ENCODE measurements at places on chromosomes 2 and 18. TPM values are rescaled to one million over a fixed set of nuclear protein-coding genes. Genes with fewer than 3 reads are reported as not detected.

Gene ARHGEF33
- 1.6 TPM for total RNA-seq

- no peak for DNase-seq
These were observed 199.2 kb upstream of the NRP2 start for GRCh38 chr2:205483095-205483494.

Gene ZNF804A
- 0.29 TPM for total RNA-seq

DNA sequence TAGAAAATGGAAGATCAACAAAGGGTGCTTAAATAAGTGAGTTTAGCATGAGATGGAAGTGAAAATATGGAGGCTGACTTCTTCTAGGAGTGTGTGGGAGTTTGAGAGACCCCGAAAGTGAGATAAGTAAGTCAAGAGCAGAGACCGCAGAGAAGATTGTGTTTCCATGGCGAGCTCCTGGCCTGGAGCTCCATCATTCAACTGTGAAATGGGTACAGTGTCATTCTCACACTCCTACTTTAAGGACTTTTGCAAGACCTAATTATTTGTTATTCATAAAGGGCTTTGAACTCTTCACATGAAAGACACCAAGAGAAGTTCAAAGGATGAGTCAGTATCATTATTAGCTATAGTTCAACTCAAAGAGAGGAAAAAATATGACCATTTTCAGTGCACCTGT lies 134.2 kb upstream of the PIK3C3 start:
- no peak for DNase-seq

Gene BOLL
- not detected for total RNA-seq

DNA sequence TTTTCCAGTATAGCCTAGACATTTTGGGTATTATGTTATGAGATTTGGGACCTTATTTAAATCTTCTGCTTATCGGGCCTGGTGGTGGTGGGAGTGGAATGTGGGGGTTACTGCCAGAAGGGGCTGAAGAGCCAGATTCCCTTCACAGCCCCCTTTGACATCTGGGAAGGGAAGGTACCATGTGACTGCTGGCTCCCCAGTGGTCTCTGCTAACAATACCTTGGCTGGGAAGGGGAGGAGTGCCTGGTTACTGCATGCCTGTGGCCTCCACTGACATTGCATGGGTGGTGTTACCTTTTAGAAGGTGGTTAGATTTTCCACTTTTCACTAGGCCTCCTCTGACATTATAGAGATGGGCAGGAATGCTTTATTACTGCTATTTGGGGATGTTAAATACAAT lies 8.0 kb downstream of the ATP9B start:
- no peak for DNase-seq

DNA sequence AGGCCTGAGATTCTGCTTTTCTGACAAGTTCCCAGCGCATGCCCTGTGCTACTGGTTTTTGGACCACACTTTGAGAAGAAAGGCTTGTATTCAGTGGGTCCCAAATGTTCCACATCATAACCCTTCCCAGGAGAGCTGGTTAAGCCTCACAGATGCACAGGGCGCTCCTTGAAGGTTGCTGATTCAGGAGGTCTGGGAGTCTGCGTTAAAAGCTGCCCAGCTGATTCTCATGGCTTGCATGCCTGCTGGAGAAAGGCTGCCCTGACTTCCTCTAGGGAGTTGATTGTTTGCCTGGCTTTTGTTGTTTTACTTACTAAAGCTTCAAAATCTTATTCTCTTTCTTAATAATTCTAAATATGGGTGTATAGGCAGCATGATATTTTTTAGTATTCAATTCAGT lies 20.7 kb downstream of the CRYGD start:
- no peak for DNase-seq

Gene LIMS1
- total RNA-seq, result 123 TPM

DNA sequence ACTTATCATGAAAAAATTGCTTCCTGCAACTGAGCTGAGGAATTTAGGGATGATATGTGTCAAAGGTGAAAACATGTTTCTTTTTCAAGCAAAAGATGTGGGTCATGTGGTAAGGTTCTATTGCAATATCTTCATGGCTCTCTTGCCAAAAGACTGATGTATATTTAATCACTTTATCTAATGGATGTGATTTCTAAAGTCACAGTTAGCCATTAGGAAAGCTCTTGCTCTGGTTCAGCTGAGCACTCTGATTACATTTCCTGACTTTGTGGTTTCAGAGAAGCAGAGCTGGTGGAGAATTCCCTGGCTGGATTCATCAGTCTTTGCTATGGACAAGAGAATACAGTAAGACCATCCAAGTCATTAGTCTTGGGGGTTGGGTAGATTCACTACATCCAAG lies 24.4 kb downstream of the SCN9A start:
- DNase-seq, result no peak

- DNase-seq, result no peak
These were observed 736 bp downstream of the ZSCAN30 start for GRCh38 chr18:35289293-35289692.

GRCh38 chr18:76498064-76498463 lies 3.0 kb upstream of the ZNF516 start:
- DNase-seq, result no peak

DNA sequence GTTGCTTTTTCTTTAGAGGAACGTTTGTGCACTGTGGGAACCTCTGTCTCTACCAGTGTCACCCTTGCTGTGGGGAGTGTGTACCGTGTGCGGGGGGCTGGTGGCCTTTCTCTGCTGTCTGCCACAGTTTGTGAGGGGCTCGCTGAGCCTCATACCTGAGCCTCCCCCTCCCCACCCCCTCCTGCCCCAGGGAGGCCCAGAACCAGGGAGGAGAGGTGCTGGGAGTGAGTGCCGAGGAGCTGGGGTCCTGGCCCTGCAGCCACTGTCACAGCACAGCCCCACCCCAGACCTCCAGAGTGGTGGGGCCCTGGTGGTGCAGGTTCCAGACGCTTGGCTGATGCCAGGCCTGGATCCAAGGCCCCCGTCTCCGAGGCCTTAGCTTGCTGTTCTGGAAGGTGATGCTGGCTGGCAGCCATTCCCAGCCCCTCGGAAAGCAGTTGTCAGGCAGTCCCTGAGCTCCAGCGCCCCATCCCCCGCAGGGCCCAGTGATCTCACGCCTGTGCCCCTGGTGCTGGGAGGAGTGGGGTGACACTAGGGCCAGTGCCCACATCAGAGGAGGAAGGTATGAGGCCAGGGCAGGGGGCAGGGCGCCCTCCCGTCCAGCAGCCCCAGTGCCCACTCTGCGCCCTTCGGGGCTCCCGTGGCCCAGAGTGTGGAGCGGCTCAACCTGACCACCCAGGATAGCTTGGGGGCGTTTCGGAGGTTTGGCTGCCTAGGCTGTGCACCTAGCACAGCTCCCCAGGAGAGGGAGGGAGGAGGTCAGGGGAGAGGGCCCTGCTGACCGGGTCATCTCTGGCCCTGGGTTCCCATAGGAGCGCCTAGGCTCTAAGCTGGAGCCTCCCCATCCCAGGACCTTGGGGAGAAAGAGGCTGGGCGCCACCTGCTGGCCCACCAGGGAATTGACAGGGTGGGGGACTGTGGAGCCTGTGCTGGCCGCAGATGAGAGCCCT lies 53.0 kb upstream of the ALPP start:
- DNase-seq, result peak; percentile 45

DNA sequence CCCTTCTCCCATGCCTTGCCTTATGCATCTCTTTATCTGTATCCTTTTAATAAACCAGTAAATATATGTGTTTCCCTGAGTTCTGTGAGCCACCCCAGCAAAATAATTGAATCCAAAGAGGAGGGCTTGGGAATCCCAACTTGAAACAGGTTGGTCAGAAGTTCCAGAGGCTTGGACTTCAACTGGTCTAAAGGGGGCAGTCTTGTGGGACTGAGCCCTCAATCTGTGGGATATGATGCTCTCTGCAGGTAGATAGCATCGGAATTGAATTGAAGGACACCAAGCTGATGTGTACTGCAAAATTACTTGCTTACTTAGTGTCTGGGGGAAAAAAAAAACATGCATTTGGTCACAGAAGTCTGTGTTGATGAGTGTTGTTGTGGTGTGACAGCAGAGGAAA lies 1033.5 kb upstream of the TMEFF2 start:
- no peak for DNase-seq

GRCh38 chr2:55138882-55139229 lies 88.6 kb upstream of the RTN4 start:
- DNase-seq, result no peak

Gene ZAP70
- 7.3 TPM for total RNA-seq

Gene AGPS
- total RNA-seq, result 28.5 TPM

DNA sequence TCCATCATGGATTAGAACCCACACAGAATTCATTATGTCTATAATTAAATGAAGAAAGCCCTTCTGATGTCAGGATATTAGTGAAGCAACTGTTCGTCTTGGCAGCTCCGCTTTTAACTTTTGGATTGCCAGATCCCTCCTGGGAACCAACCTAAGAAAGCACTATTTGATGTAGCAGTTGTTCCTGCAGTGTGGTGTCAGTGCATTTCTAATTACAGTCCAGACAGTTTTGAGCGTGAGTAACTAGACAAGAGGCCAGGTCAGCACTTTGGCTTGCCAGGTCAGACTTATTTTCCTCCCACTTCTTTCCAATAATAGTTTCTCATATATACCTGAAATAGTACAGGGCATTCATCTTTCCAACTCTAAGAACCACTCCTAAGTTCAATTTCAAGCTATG lies 13.8 kb downstream of the NRXN1 start:
- no peak for DNase-seq

GRCh38 chr2:220489121-220489520 lies 861.7 kb downstream of the SLC4A3 start:
- no peak for DNase-seq

Gene VWC2L
- total RNA-seq, result not detected

DNA sequence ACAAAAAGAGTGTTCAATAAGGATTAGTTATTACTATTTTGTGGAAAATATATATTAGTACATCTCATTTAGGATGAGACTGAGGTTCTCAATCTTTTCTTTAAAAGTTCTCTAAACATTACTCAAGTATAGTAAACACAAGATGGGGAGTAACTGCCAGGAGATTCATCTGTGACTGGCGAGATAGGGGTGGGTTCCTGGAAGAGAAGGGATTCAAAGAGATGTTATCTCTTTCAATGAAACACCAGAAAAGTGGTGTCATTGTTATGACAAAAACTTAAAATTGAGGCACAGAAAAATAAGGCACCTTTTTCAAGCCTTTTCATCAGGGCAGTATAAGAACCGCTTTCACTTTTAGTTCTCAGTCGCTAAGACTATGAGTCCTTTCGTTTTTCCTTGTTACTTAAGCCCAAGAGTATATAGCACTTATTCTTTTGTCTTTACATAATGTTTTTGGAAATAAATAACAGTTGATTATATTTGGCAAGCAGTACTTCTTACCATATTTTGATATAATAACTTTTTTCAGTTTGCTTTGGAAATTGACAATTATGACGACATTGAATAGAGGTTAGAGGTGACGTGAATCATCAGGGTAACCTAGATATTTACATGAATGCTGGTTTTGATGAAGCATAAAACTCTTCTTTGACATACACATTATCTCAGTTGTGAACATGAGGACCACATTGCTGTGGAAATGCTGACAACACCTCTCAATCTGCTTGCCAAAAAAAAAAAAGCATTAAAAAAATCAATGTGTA lies 393.9 kb upstream of the TCF4 start:
- no peak for DNase-seq

GRCh38 chr2:25001325-25001637 lies 29.5 kb upstream of the DNAJC27 start:
- no peak for DNase-seq

- DNase-seq, result no peak
These were observed 3.3 kb downstream of the SEMA4C start for GRCh38 chr2:96866586-96866985.

- DNase-seq, result no peak
These were observed 82.3 kb downstream of the COL3A1 start for GRCh38 chr2:189056200-189057106.

DNA sequence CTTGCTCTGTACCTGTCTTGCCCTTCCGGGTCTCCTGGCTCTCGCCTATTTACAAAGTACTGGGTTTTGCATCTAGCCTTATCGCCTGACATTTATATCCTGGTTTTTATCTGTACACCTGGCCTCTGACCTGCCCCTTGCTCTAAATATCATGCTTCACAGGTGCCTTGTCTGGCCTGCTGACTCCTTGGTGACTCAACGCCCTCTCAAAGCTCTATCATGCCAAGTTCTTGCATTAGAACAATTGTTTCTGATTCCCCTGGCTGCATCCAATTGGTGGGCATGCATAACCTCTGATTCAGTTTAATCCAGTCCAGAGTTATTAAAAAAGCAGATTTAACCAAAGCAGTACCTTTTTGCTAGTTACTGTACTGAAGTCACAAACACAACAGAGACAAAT lies 113.9 kb upstream of the CCDC68 start:
- no peak for DNase-seq

GRCh38 chr18:55900380-55900779 lies 312.4 kb upstream of the TCF4 start:
- DNase-seq, result no peak

Gene NABP1
- total RNA-seq, result 37.8 TPM

- DNase-seq, result no peak
These were observed 249.4 kb downstream of the GRB14 start for GRCh38 chr2:164371916-164372315.

- no peak for DNase-seq
These were observed 242.1 kb upstream of the TNP1 start for GRCh38 chr2:217101972-217102371.

DNA sequence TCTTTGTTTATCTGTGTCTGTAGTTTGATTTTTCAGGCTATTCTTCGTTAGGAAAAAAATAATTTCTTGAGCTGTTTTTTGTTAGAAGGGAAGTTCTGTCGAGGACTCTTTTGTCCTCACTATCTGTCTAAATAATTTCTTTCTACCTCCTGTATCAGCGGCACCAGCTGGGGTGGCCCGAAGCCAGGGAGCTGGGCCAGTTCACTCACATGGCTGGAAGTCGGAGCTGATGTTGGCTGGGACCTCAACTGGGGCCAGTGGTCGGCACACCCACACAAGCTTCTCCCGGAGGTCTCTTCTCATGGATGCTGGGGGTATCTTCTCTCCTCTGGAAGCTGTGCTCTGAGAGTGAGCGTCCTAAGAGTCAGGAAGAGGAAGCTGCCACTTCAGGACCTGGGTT lies 8.0 kb upstream of the PDIA6 start:
- DNase-seq, result no peak

Gene TNS1
- 577 TPM for total RNA-seq

DNA sequence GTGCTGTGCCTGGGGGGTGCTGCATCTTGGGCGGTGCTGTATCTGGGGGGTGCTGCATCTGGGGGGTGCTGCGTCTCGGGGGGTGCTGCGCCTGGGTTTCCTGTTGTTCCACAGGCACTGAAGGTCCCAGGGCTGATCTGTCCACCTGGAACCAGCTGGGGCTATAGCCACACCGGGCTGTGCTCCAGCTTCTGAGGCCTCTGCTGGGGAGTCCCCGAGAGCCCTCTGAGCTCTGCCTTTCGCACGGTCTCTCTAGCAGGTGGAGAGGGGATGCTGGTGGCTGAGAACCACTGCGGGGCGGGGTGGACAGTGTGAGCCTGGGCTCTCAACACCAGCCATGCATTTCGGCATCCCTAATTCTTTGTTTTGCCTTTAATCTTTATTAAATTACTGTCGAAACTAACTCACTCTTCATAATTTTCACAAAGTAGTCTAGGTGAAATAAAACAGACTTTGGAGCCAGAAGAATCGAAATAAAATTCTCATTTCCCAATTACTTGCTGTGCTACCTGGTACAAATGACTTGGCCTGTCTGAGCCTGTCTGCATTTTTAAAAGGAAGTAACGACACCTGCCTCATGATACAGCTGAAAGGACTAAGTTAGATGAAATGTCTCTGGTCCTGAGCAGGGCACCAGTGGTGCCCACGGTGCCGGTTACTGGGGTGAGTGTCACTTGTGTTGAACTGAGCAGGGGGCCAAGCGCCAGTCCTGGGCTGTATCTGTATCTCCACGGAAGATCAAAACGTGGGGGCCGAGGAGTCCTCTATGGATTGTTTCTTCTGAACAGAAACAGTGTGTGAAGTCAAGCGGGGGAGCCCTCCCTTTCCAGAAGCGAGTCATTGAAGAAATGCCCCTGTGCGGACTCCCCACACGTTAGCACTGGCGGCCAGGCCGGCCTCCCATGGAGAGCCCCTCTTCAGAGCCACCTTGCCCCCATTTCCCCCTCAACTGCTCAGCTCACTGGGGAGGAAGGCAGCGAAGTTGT lies 142.0 kb downstream of the ASB1 start:
- no peak for DNase-seq
